ENCODE measurements at places on chromosomes 4 and X.

GRCh38 chr4:52369649-52370048, 289.5 kb downstream of the USP46 start:
- DNase-seq: no peak

GRCh38 chr4:187444061-187444460, 551.5 kb upstream of the ZFP42 start:
- DNase-seq: no peak

GRCh38 chr4:113682730-113683537, 78.6 kb downstream of the CAMK2D start:
- no peak for DNase-seq

GRCh38 chrX:53281321-53281822, at the start of gene IQSEC2:
Gene IQSEC2, minus strand, starts transcription at chrX:53281584.
- no peak for DNase-seq

DNA sequence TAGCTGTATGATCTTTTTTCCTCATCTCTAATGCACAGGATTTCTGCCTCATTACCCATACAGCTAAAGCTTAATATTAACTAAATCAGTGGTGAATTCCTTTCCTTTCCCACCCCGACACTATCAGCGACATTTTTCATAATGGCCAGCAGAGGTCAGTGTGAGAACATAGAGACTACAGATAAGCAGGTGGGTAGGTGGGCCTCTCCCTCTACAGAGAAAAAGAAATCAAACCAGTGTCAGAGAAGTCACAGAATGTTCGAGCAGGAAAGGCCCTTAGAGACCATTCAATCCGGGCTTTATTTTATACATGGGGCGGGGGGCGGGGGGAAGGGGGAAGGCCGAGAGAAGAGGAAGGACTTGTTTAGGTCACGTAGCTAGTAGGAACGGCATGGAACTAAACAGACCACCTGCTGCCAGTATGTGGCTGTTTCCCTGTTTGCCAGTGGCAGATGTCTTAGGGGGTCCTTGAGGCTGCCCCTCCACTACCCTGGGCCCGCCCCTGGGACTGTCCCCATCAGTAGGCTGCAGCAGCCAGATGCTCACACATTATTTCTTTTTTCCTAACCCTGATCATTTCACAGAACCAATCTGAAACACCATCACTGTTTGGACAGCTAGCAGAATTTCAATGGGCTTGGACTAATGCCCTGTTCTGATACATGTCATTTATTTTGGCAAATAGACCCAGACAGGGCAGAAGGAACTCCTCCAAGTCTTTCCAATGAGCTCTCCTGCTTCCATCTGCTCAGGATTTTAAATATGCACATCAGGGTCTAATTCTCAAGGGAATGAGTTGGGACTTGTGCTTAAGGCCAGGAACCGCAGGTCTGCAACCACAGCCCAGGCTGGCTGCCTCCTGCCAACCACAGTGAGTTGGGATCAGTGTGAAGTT, 133.4 kb downstream of the ATG4A start:
- DNase-seq: no peak

GRCh38 chrX:101736651-101737050, 77.0 kb upstream of the ARMCX2 start:
- DNase-seq: no peak

DNA sequence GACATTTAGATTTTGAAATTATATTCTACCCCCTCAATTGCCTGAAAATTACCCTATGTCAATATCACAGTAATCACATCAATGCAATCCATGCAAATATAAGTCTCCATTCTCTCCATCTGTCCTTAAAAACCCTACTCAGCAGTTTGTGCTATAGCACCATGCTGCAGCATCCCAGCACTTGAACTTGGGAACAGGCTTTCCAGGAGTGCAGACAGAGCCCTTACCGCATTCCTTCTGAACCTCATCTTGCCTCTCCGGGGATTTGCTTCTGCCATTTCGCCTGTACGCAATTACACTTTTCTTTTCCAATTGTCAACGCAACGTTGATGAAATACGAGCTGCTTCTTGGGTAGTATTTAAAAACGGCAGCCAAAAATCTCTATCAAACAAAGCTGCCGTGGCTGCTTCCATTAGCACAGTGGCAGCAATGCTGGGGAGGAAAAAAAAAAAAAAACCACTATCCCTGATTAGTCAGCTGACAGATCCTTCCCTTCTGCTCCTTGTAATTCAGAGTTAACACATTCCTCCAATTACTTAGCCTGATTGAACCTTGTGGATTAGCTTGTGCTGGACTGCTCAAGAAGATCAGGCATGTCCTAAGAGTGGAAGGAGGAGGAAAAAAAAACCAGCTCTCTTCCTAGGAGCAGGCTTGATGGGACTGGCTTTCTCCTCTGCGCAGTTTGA, 65.6 kb downstream of the MCF2 start:
- DNase-seq: no peak

GRCh38 chr4:146511381-146511780, 10.4 kb downstream of the SLC10A7 start:
- DNase-seq: no peak

GRCh38 chr4:4320951-4321714, 31.1 kb downstream of the ZBTB49 start:
- no peak for DNase-seq

GRCh38 chrX:642436-643240, 12.0 kb downstream of the SHOX start:
- no peak for DNase-seq

DNA sequence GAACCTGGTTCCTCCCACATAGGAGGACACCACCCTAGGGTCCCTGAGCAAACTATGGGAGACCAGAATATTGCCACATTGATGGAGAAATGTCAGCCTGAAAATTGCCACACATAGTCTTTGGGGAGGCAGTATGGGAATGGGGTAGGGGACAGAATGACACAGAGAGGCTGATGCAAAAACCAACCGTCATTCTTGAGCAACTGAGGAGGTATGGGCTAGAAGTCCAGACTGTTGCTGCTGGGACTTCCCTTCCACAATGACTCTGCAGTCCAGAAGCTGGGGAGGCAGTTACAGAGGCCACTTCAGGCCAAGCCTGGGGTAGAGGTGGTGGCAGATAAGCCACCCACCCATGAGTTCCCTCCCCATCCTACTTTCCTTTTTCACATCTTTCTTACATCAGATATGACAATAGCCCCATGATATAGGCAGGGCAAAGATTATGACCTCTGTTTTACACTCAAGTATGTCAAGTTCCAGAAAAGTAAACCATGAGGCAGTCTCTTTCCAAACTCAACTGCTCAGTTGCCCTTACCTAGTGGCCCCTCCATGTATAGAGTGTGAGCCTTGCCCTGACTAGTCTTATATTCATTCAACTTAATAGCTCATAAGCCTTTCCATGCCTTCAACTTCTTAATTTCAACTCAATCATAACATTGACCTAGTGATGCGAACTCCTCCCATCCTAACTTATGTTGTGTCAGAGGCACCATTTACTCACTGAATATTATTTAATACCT, 41.7 kb downstream of the VSIG4 start:
- no peak for DNase-seq

DNA sequence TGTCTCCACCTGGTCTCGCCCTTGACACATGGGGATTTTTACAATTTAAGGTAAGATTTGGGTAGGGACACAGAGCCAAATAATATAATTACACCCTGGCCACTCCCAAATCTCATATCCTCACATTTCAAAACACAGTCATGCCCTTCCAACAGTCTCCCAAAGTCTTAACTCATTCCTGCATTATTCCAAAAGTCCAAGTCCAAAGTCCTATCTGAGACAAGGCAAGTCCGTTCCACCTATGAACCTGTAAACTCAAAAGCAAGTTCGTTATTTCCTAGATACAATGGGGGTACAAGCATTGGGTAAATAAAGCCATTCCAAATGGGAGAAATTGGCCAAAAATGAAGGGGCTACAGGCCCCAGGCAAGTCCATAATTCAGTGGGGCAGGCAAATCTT, 380.8 kb downstream of the CXXC4 start:
- DNase-seq: no peak

GRCh38 chrX:46208225-46208854, 336.9 kb downstream of the ZNF674 start:
- DNase-seq: no peak

DNA sequence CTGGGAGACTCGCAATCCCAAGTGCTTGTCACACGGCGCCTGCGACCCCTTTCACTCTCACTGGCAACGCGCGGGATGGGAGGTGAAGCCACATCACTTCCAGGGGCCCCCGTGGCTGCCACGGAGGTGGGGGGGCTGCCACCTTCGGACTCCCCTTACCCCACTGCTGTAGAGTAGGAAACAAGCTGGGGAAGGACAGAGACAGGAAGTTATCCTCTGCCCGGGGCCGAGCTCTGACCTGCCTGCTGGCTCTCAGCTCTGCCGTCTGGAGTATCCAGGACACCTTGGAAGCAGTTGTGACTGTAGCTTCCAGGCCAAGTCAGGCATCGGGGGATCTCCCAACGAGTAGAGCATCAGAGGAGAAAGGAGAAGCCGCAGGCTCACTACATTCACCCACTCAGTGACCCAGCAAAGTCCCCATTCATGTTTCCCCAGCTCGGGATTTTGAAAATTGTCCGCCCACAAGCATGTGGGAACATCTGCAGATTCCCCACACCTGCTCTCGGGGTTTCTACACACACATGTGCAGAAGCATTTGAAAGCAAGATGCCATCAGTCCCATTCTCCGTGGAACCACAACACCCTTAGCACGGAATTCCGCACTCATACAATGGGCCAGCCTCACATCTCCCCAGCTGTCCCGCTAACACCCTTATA, 10.8 kb downstream of the PDZD4 start:
- no peak for DNase-seq

GRCh38 chr4:52748432-52748831, 2.8 kb downstream of the ERVMER34-1 start:
- no peak for DNase-seq

DNA sequence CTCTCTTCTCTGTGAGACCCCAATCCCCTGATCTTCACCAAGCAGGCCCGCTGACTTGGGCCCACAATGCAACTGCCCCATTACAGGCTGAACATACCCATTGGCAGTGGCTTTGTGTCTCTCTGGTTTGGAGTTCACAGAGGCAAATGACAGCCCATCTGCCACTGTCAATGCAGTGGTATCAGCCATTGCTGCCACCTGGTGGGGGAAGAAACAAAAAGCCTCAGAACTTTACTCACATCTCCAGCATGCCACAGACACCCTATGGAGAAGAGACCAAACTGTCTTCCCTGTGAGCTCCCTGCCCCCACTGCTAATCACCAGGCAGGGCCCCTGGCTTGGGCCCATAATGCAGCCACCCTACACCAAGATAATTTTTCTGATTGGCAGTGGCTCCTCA, 729.3 kb upstream of the ACTRT1 start:
- DNase-seq: no peak

DNA sequence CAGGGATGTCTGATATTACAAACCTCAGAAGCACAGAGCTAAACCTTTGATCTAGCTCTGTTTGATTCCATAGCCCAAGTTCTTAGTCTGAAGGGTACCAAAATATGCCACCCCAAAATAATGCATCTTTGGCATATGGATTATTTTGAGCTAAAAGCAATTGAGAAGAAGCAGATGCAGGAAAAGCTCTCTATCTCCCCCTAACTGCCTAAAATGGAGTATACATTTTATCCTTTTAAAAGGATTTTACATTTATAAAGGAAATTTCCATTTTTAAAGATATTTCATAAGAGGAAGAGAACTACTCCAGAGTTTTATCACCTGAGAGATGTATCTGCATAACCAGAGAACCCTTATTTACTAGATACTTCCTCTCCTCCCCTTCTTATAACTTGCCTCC, 158.7 kb downstream of the ZNF674 start:
- DNase-seq: no peak

- DNase-seq: peak; percentile 17
These were observed 893 bp downstream of the RLIM start for GRCh38 chrX:74613370-74614092.

DNA sequence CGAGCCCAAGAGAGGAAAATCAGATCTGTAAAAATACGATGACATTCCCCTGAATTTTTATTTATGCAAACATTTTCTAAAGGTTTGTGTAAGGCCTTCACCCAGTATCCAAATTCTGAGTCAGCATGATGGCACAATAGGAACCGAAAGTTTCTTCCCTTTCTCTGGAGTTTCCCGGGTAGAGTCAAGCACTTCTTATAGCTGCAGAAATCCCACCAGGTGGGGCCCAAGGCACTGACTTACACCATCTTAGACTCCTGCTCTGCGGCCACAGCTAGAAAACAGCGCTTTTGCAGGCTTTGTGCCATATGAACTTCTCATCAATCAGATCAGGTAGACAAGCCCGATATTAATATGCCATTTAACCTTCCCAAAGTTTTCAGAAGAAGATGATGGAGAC, 13.4 kb downstream of the LEF1 start:
- no peak for DNase-seq

DNA sequence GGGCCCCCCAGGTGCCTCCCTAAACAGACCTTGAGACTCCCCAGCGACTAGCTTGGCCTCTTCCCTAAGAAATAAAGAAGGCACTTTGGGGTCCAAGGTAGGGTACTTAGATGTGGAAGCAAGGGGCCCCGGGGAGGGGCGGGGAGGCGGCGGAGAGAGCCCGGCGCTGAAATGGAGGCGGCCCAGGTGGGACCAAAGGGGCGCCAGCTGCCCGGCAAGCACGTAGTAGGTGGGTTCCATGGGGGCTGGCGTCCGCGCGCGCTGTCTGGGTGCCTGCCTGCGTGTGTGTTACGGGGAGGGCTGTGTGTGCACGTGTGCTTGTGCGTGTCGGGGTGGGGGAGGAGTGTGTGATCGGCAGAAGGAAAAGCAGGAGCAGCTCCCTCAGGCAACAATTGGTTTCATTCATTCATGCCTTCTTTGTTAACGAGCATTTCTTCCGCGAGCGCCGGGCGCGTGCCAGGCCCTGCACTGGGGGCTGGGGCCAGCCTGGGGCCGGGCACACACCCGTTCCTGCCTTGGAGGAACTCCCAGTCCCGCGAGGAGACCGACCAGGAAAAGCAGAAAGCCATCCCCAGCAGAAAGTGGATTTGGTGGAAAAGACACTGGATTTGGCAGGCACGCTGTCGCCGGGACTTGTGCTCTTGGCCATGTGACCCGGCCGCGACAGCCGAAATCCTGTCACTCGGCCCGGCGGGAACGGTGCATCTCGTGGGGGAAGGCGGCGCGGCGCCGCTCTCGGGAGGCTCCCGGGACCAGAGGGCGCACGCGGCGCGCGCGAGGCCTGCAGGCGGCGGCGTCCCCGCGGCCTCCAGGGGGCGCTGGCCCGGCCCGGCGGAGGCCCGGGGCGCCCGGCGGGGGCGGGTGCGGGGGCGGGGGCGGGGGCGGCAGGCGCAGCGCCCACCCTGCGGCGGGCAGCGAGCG, 3.3 kb upstream of the DUSP9 start:
- DNase-seq: no peak

DNA sequence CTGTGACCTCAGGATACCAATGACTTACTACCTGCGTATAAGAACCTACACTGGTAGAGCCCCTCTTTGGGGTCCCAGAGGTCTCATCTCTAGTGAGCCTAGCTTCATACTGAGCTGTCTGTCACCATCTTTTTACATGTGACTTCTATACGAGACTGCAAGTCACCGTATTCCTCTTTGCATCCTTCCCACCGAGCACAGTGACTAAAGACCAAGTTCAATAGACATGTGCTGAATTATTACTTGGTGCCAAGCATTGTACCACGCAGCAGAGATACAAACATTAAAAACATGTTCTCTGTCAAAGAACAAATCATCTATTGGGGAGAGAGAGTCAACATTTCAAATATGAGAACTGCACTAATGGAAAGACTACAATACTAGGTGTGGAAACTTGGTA, 16.4 kb downstream of the ARAP2 start:
- DNase-seq: no peak

- no peak for DNase-seq
These were observed 228.1 kb downstream of the QDPR start for GRCh38 chr4:17283832-17284231.
